Thymus (tissue), 14 donors: ENCODE measurements at places on chromosomes 13 and 19. TPM values are rescaled to one million over a fixed set of nuclear protein-coding genes. Genes with fewer than 3 reads are reported as not detected.

HCN2 gene
- total RNA-seq, result 0.05 TPM

FBXO27 gene
- total RNA-seq, result 2.6 TPM

GRCh38 chr13:97367016-97367822, 66.8 kb upstream of the RAP2A start:
- DNase-seq, result peak; percentile 18
- peaks cover 8% of the 10 kb centered on the region for H3K4me1 ChIP-seq
- peaks cover 5% of the 10 kb centered on the region for H3K36me3 ChIP-seq
- H3K4me3 ChIP-seq, result no peak overlapping the region
- no peaks in the 10 kb centered on the region for H3K27me3 ChIP-seq

- DNase-seq, result peak; percentile 25
- peaks cover 18% of the 10 kb centered on the region for H3K4me1 ChIP-seq
- H3K4me3 ChIP-seq, result peak overlapping the region; percentile 77
- H3K36me3 ChIP-seq, result no peaks in the 10 kb centered on the region
Observed at GRCh38 chr13:71865874-71866334, 1.1 kb downstream of the DACH1 start.

DNA sequence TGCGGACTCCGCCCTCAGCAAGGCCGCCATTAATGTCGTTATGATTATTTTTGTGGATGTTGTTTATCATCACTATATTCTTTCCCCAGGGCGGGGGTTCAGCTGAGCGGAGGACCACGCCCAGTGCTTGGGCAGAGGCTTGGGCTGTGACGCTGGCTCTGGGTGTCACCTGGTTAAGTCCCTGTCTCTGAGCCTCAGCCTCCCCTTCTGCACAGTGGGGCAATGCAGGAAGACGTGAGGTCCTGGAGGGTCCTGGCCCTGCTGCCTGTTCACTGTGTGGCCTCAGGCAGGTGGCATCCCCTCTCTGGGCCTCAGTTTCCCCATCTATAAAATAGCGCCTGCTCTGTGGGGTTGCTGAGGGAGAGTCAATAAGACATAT, 32.5 kb downstream of the NFIC start:
- H3K4me1 ChIP-seq, result no peaks in the 10 kb centered on the region
- H3K36me3 ChIP-seq, result peaks cover 4% of the 10 kb centered on the region
- H3K4me3 ChIP-seq, result no peak overlapping the region
- no peak for DNase-seq
